COR-L47 (cell line): ENCODE measurements at places on chromosomes 11 and 22.

DNA sequence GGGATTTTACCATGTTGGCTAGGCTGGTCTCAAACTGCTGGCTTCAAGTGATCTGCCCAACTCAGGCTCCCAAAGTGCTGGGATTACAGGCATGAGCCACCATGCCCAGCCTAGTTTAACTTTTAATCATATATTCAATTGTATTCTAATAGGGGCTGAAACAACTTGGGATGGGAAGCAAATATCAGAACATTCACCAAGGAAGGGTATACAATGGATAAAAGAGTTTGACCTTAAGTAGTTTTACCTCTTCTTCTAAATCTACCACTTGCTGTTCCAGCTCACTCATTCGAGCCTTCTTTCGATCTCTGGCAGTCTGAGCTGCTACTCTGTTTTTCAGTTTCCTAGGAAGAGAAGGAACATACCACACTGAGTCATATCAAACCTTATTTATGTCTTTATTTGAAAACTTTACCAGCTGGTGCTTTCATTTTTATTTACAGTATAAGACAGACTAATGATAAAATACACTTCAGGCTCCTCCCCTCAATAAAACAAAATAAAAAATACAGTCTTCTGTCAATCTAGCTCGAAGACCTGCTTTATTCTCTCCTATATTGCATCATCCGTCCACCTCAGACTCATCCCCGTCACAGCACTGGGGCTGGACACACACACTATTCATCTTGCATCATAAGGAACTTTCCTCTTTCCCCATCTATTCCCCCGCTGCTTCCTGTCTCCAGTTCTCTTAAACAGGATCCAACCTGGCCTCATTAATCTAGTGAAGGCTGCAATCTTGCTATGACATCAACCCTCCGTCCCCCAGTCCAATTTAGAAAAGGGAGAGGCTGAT, 1.4 kb downstream of the XBP1 start:
- peak; percentile 35 for DNase-seq

- DNase-seq = no peak
Observed at GRCh38 chr11:26703411-26704191, 18.3 kb downstream of the SLC5A12 start.

DNA sequence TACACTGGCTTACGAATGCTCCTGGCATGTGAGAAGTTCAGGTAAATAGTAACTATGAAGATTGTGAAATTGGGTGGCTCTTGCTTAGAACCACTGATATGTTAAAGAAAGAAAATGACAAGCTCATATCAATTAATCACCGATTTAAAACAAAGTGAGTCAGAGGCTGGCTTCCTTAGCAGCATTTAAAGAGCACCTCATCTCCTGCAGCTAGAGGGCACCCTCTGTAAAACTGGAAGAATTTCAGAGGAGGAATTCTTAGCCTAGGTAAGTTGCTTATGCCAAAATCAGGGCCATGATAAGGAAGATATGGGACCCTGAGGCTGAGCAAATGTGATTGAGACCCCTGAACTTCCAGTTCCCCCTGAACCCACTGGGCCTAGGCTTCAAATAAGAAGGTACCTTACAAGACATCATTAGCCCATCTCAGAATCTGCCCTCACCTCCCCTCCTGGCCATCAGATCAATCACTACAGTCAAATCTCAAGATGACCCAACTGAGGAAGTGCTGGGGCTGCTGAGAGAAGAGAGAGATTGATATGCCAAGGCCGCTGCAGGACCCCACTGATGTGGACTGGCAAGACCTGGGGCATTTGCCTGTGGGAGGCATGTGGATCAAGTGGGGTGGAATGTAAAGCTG, 8.6 kb upstream of the CD3E start:
- no peak for DNase-seq

GRCh38 chr11:2725368-2726300, 25.8 kb upstream of the KCNQ1OT1 start:
- DNase-seq = no peak

- peak; percentile 35 for DNase-seq
Observed at GRCh38 chr22:45533703-45534102, 31.0 kb downstream of the FBLN1 start.

DNA sequence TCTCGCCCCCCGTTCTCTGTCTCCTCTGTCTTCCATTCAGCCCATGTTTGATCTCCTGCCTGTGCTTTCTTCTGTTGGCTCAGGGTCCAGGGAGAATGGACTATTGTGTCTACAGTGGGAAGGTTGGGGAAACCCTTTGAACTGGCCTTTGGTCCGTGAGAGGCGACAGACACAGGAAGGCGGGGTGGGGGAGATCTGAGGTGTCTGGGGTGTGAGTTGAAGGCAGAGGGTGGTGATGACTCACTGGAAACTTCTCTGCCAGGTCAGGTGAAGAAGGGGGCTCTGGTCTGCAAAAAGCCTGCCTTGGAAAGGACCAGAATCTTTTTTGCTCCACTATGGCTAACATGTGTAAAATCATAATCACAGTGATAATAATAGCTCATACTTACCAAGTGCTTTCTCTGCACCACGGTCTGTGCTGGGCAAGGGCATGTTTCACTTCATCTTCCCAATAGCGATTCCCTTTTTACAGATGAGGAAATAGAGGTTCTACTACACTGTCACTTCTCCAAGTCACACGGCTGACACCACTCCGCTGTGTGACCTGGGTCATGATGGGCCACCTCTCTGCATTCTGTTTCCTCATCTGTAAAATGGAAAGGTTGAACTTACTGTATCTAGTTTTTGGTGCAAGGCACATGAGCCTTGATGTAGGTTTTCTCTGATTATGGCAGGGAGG, 99.8 kb upstream of the ALX4 start:
- no peak for DNase-seq

- no peak for DNase-seq
Observed at GRCh38 chr11:120785576-120785975, 238.3 kb upstream of the TBCEL start.

DNA sequence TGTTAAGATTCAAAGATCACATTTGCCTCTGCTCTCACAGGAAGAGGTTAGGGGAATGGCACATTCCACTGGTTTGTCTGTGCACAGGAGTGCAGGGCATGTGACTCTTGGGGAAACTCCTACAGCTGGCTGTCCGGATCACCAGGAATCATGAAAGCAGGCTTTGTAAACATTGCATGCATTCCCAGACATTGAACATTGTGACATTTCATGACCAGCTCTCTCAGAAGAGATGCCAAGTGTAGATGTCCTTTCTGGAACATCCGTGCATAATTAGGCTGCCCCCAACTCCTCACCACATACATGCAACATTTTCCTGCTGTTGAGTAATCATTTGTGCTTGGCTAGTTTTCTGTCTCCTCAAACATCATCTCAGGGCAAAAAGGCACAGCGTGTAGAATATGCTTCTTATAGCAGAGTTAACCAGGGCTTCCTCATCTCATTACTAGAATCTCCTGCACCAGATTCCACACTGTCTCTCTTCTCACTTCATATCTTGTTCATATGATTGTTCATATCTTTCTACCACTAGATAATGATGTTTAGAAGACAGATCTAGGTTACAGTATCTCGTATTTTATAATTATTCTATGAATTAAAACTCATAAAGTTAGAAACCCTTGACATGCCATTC, 694.7 kb downstream of the NTM start:
- DNase-seq = no peak

DNA sequence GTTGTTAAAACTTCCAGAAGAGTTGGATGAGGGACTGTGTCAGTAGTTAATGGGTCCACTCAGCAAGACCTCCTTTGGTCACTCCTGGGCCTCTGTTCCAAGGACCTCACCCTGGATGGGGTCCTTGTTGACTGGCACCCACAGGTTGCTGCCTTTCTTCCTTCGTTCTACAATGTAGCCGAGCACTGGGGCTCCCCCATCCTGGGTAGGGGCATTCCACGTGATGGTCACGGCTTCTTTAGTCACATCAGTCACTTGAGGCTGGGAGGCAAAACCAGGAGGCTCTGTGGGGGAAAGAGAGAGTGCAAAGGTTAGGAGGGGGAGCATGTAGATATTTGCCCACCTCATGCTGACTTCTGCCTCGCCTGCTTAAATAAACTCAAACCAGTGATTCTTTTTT, 12.0 kb downstream of the TMEM86A start:
- DNase-seq = no peak

- no peak for DNase-seq
Observed at GRCh38 chr11:114082415-114082748, 22.9 kb downstream of the ZBTB16 start.

DNA sequence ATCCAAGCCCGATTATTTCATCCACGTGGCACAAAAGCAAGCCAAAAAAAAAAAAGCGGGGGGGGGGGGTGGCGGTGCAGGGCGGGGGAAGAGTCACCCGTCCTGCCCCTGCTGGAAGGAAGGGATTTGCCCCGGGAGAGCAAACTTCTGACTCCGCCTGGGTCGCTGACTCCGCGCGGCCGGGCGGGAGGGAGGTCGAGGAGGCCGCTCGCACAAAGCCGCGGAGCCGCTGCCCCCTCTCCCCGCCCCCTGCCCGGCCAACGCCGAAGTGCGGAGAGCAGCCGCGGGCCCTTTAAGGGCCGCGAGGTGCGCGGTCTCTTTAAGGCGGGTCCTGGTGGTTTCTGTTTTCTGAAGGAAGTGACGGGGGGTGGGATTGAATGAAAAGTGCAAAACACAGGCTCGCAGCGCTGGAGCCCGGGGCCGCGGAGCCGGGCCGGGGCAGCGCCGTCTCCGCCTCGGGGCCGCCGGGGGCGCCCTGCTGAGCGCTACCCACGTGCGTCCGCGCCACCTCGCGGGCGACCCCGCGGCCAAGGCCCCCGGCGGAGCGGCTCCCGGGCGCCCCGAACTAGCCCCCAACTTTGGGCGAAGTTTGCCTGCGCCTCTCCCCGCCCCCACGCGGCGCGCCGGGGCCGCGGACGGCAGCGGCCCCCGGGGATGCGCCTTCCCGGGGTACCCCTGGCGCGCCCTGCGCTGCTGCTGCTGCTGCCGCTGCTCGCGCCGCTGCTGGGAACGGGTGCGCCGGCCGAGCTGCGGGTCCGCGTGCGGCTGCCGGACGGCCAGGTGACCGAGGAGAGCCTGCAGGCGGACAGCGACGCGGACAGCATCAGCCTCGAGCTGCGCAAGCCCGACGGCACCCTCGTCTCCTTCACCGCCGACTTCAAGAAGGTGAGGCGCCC, at the start of gene OAF:
TSS of gene OAF (plus strand) at position 407 of the 896 bp plus-strand sequence. CDS start at position 655, 248 bp downstream.
- DNase-seq = no peak

- peak; percentile 21 for DNase-seq
Observed at GRCh38 chr11:113806406-113806805, 26.8 kb downstream of the CLDN25 start.
